NCI-H1417 treated with DMSO at 0.1 percent for 48 hours (cell line): ENCODE measurements at places on chromosomes 3 and 15.

GRCh38 chr15:83320404-83320803 lies 35.9 kb upstream of the BNC1 start:
- no peak for DNase-seq

GRCh38 chr3:174596447-174596982 lies 262.6 kb upstream of the NAALADL2 start:
- DNase-seq: no peak

DNA sequence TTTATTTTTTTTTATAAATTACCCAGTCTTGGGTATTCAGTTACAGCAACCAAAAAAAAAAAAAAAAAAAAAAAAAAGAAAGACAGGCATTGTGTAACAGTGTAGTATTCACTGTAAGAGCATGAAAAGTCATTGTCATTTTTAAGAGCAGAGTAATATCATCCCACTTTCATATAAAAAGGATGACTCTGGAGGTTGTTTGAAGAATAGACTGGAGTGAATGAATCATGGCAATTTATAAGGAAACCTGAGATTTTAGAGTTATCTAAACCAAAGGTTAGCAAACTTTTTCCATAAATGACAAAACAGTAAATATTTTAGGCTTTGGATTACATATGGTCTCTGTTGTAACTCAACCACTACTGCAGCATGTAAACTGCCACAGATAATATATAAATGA lies 794.9 kb downstream of the NTRK3 start:
- no peak for DNase-seq

GRCh38 chr3:81251096-81251495 lies 510.3 kb downstream of the GBE1 start:
- DNase-seq: no peak

- no peak for DNase-seq
Observed at GRCh38 chr3:78139166-78139565, 1099.3 kb downstream of the ROBO2 start.

- DNase-seq: no peak
Observed at GRCh38 chr3:183158113-183158512, 4.4 kb downstream of the LAMP3 start.

- DNase-seq: no peak
Observed at GRCh38 chr15:41506796-41507341, 6.8 kb downstream of the LTK start.

DNA sequence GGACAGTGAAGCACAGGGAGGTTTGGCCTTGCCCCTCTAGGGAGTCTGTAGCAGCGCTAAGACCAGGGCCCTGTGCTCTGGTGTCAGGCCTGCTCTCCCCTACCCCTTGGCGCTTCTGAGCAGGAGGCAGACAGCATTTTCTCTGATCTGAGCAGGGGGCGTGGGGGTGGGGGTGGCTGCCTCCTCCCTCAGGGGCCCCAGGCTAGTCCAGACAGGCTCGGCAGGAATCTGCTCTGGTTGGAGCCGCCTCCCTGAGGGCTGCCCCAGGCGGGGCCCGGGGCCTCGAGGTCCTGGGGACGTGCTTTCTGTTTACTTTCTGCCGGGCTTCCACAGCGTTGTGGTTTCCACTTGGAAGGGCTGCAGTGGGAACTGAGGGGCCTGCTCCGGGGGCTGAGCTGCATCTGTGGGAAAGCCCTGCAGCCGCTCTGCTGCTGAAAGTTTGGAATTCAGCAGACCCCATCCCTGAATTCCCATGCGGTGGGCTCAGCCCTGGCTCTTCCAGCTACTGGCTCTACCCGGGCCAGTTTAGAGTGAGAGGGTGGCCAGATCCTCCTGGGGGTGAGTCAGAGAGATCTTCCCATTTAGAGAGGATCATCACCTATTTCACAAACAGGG lies 105.4 kb downstream of the LINGO1 start:
- no peak for DNase-seq

- DNase-seq: peak; percentile 97
Observed at GRCh38 chr15:34101366-34102174, at the start of the genes EMC7 and PGBD4. EMC7 (minus strand) TSS chr15:34101862; CDS start chr15:34101839, 23 bp downstream. PGBD4 (plus strand) TSS chr15:34102083; CDS start chr15:34102532, 449 bp downstream.

DNA sequence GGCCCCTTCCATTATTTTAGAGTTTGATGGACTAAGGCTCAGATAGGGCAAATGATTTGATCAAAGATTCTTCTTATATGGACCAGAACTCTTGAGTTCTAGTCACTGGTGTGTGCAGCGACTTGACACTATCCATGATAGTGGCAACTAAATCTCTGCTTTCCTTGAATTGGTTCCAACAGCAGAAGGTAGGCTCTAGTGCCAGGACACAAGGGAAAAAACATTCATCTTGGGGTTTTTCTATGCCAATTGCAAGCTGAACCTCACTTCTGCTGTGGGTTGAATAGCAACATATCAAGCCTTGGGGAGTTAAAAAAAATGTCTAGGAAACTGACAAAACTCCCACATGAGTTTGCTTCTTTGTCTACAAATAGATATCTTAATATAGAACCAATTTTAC lies 35.1 kb downstream of the CTXND1 start:
- DNase-seq: no peak

GRCh38 chr3:106068795-106069194 lies 200.0 kb upstream of the CBLB start:
- DNase-seq: no peak

- no peak for DNase-seq
Observed at GRCh38 chr15:70327856-70328678, 230.3 kb upstream of the TLE3 start.

GRCh38 chr15:95018888-95019545 lies 787.7 kb downstream of the MCTP2 start:
- no peak for DNase-seq

DNA sequence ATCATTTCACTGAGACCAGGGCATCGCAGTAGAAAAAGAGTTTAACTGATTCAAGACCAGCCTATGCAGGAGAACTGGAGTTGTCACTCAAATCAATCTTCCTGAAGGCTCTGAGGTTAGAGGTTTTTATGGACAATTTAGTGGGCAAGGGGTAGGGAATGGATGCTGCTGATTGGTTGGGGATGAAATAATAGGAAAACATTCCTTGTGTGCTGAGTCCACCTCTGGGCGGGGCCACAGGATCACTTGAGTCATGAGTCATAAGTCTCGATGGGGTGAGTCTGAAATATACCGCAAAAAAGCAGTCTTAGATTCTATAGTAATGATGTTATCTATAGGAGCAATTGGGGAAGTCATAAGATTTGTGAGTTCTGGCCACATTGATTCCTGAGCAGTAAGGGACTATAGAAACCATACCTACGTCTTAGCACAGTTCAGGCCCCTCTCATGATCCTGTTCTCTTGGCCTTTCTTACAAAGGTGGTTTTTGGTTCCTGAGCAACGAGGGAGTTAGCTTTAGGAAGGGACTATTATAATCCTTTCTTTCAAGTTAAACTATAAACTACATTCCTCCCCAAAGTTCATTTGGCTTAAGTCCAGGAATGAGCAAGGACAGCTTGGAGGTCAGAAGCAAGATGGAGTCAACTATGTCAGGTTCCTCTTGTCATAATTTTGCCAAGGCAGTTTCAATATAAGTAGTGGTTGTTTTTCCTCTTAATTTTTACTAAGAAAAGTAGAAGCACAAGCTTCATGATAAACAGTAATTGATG lies 2.7 kb upstream of the OPA1 start:
- no peak for DNase-seq
